Hindlimb muscle (tissue), 1 donor: ENCODE measurements at places on chromosomes 12 and 14.

- DNase-seq: no peak
Measured at GRCh38 chr12:45017916-45018315, 33.0 kb downstream of the DBX2 start.

- DNase-seq: no peak
Measured at GRCh38 chr12:52703878-52704277, 554 bp upstream of the KRT77 start.

DNA sequence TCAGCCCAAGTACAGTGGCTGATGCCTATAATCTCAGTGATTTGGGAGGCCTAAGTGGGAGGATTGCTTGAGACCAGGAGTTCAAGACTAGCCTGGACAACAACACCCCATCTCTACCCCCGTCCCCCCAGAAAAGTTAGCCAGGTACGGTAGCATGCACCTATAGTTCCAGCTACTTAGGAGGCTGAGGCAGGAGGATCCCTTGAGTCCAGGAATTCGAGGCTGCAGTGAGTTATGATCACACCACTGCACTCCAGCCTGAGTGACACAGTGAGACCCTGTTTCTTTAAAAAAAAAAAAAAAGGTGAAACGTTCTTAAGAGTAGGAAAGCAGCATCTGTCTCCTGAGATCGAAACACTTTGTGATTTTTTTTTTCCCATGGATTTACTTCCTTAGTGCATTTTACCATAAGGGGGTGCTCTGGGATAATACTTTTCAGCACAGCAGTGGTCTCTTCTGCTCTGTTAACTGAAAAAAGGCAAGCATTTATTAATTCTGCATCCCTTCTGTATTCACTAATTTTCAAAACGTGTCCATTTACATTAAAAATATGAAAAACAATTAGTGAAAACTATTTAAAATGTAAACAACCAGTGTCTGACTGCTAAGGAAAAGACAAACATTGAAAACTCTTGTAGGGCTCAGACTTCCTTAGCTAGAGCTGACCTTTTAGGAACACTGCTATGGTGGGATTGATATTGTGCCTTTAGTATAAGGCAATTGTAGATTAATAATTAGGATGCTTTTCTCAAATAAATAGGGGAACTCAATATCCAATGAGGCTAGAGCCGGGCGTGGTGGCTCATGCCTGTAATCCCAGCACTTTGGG is 31.2 kb upstream of the USP44 start:
- peak; percentile 55 for DNase-seq

DNA sequence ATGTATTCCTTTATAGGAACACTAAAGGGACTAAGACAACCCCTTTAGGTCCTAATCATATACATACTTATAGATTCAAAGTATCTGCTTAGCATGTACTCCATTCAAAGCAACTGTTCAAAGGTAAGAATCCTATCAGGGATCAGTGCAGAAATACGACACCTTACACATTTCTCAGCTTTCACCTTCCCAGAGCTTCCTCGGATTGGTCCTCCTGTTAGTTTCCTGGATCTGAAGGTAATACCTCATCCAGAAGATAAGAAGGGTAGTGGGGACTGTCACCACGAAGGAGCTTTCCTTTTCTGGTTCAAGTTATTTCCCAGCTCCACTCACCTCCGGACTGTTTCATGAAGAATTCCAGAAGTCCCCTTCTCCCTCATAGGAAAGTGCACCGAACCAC is 38.0 kb downstream of the RCOR1 start:
- DNase-seq: no peak

DNA sequence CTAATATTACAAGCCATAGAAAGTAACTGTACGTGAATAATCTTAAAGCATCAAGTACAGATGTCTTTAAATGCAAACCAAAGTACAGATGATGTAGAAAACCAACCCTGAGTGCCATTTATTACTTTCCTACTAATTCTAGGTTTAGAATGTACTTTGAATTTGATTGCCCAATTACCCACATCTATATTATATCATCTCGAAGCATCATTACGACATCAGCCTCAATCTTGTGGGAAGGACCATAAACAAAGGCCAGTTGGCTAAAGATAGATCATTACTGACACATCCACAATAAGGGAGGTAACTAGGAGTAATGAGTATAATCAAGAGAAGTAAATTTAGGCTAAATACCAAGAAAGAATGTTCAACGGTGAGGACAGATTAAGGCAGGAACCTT is 478.9 kb downstream of the BCAT1 start:
- DNase-seq: no peak

- no peak for DNase-seq
Measured at GRCh38 chr12:68536885-68537485, 73.7 kb upstream of the RAP1B start.

DNA sequence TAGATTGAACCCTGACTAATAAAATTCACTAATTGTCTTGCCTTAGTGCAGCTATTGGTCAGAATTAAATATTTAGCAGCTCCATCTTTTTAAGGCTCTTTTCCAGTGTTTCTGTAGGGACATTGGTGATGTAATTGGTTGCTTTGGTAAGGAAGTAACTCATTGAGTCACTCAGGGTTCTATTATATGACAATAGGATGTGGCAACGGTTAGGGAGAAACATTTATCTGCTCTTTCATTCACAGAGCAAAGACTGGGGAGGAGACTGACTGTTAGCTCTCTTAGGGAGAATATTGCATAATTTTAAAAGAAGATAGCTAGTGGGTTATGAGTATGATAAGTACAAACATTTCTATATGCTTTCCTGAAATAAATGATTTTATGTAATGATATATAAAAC is 616.5 kb downstream of the TRHDE start:
- DNase-seq: no peak

- DNase-seq: no peak
Measured at GRCh38 chr14:59627011-59627520, 50.5 kb upstream of the CCDC175 start.

GRCh38 chr12:33184161-33184560 is 255.5 kb downstream of the SYT10 start:
- DNase-seq: no peak

DNA sequence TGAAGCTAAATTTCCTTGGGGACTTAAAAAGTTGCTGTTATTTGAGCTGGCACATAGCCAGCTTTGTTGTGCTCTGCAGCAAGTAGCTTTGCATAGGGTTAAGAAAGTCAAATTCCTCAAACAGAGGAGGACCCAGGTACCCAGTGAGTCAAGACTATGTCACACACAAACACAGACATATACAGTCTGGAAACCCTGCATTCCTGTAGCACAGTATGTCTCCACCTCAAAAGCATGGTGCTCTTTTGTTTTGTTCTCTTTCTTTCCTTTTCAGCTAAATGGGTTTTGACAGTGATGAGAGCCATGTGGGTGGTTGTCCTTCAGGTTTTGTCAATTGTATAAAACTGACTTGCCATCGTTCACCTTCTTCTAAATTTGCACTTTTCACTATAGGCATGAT is 179.6 kb upstream of the DIO2 start:
- DNase-seq: no peak

DNA sequence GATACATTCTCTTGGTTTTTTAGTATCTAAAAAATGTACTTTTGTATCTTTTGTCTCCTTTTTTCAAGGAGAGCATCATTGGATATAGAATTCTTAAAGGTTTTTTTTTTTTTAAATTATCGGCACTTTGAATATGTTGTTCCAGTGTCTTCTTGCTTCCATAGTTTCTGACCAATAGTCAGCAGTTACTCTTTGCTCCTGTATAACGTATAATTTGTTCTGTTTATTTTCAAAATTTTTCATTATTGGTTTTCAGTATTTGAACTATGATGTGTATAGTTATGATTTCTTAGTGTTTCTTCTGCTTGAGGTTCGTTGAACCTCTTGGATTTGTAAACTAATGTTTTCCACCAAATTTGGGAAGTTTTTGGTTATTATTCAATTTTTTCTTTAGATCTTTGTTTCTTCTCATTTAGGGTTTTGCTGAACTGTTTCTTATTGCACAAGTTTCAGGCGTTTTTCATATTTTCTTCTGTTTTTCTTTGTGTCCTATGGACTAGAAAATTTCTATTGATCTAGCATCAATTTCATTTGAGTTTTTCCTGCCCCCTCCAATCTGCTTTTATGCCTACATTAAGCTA is 93.9 kb downstream of the PLBD1 start:
- DNase-seq: no peak

GRCh38 chr12:106767206-106767605 is 7.3 kb upstream of the RIC8B start:
- DNase-seq: no peak

- DNase-seq: peak; percentile 67
Measured at GRCh38 chr12:106841510-106842302, 67.2 kb downstream of the RIC8B start.

GRCh38 chr14:71555654-71556559 is 376.3 kb upstream of the RGS6 start:
- no peak for DNase-seq
